GM23338 (cell line): ENCODE measurements at places on chromosomes 1 and 21. TPM values are rescaled to one million over a fixed set of nuclear protein-coding genes. Genes with fewer than 3 reads are reported as not detected.

- no peak for DNase-seq
- no peaks in the 10 kb centered on the region for H3K27me3 ChIP-seq
- H3K27ac ChIP-seq = no peak overlapping the region
- no peaks in the 10 kb centered on the region for H3K36me3 ChIP-seq
- H3K4me1 ChIP-seq = no peaks in the 10 kb centered on the region
Observed at GRCh38 chr1:115135681-115136080, 46.4 kb upstream of the TSPAN2 start.

DNA sequence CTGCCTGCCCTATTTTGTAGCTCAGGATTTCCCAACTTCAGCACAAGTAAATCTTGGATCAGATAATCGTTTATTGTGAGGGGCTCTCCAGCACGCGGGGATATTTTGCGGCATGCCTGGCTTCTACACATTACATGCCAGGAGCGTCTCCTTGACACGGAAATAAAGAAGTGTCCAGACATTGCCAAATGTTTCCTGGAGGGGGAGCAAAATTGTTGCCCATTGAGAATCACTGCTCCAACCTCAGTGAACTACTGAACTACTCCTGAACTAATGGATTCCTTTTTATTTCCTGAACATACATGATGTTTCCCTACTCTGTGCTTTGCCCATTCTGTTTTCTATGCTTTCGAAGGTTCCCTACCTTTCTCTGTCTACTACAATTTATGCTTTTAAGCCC, 1359.1 kb upstream of the ADGRL2 start:
- H3K4me3 ChIP-seq = no peak overlapping the region
- H3K27me3 ChIP-seq = no peaks in the 10 kb centered on the region
- no peak overlapping the region for H3K27ac ChIP-seq
- H3K4me1 ChIP-seq = peaks cover 4% of the 10 kb centered on the region; the same call in 1 of the 2 replicates
- no peaks in the 10 kb centered on the region for H3K36me3 ChIP-seq
- peak; percentile 17 for DNase-seq

GRCh38 chr21:38355992-38356781, 99.4 kb downstream of the KCNJ15 start:
- no peaks in the 10 kb centered on the region for H3K36me3 ChIP-seq
- H3K4me1 ChIP-seq = peaks cover 10% of the 10 kb centered on the region; the same call in 1 of the 2 replicates
- DNase-seq = peak; percentile 88
- H3K27me3 ChIP-seq = no peaks in the 10 kb centered on the region
- H3K27ac ChIP-seq = no peak overlapping the region

DNA sequence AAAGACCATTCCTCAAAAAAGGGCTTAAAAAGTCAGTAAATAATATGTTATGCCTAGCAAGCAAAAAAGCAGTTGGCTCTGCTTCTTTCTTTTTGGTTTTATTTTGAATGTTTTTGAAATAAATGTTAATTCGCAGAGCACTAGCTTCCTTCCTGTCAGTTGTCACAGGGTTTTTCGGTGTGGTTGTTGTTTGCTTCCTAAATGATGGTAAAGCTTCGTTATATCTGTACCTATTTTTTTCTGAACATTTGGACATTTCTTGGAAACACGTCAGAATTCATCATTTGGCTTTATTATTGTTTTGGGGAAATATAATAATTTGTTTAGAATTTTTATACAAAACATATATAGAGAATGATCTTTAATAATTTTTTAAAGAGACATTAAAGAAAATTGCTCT, 351.9 kb upstream of the SGIP1 start:
- no peaks in the 10 kb centered on the region for H3K36me3 ChIP-seq
- no peaks in the 10 kb centered on the region for H3K27me3 ChIP-seq
- H3K27ac ChIP-seq = no peak overlapping the region
- no peaks in the 10 kb centered on the region for H3K4me1 ChIP-seq
- no peak for DNase-seq
- no peak overlapping the region for H3K4me3 ChIP-seq

- H3K4me3 ChIP-seq = no peak overlapping the region
- no peaks in the 10 kb centered on the region for H3K27me3 ChIP-seq
- H3K4me1 ChIP-seq = no peaks in the 10 kb centered on the region
- H3K36me3 ChIP-seq = no peaks in the 10 kb centered on the region
- DNase-seq = no peak
- no peak overlapping the region for H3K27ac ChIP-seq
Observed at GRCh38 chr1:3170561-3171453, 101.8 kb downstream of the PRDM16 start.

- no peaks in the 10 kb centered on the region for H3K27me3 ChIP-seq
- no peak for DNase-seq
- no peak overlapping the region for H3K4me3 ChIP-seq
- no peaks in the 10 kb centered on the region for H3K36me3 ChIP-seq
- H3K4me1 ChIP-seq = no peaks in the 10 kb centered on the region; the same call in 1 of the 2 replicates
Observed at GRCh38 chr1:177248258-177248657, 77.5 kb downstream of the BRINP2 start.

DNA sequence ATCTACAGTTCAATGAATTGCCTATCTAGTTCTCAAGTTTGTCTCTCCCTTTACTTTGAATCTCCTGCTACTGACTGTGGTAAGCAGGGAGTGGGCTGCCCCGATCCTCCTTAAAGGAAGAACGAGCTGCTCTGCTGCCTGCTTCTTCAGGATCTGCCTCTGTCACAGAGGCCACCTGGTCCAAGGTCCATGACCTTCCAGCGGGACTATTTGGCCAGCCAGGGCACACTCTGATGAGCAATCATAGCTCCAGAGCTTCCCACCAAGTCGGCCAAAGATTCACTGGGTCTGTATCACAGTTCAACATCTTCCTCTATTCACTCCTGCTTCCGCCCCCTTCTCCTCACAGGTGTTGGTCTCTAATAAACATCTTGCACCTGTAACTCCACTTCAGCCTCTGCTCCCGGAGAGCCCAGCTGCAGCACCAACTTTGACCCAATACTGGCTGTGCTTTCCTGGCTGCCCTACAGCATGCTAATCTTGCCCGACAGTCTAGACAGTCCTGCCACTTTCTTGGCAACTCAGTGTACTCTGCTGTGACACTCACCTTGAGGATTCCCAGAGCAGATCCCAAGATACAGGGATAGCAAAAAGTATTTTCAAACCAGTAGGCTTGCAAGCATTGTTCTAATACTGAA, 16.9 kb upstream of the MAP10 start:
- H3K4me1 ChIP-seq = no peaks in the 10 kb centered on the region
- H3K27me3 ChIP-seq = no peaks in the 10 kb centered on the region
- no peak overlapping the region for H3K27ac ChIP-seq

The LCE1F gene
- total RNA-seq = not detected in 2 replicates

The ABL2 gene
- 21.5 and 22.7 TPM in 2 replicates for total RNA-seq

The TRABD2B gene
- total RNA-seq = 0.89 and 1.6 TPM in 2 replicates
